NCI-H1092 treated with DMSO at 0.1 percent for 48 hours (cell line): ENCODE measurements at places on chromosomes 12 and 14.

- no peak for DNase-seq
These were observed 115.7 kb upstream of the GSC start for GRCh38 chr14:94885481-94886155.

DNA sequence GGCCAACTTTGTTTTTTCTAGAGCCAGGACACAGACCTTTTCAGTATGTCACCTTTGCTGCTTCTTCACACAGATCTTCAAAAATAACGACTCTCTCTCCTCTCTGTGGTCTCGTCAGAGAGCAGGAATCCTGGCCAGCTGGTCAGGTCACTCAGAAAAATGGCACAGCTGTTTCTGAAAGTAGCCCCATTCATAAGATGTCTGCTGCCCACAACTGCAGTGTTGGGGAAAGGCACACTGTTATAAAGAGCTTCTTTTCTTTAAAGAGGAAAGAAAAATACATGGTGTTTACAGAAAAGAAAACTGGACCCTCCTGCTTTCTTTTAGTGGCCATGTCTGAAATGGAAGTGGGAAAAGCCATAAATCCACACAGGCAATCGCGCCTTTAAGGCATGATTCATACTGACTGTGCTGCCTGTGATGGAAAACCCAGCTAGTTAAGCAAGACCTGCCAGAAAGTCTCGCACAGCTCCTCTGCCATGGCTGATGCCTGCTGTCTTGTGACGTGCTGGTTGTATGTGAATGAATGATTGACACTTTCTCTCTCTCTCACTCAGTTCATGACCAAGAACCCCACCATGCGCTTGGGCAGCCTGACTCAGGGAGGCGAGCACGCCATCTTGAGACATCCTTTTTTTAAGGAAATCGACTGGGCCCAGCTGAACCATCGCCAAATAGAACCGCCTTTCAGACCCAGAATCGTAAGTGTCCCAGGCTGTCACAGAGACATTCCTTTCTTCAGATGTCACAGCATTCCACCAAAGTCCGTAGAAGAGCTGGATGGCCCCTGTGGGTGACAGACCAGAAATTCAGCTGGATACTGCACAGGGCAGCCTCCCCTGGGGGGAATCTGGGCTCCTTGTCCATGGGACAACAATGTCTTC lies 147.9 kb upstream of the HIF1A start:
- DNase-seq: no peak

DNA sequence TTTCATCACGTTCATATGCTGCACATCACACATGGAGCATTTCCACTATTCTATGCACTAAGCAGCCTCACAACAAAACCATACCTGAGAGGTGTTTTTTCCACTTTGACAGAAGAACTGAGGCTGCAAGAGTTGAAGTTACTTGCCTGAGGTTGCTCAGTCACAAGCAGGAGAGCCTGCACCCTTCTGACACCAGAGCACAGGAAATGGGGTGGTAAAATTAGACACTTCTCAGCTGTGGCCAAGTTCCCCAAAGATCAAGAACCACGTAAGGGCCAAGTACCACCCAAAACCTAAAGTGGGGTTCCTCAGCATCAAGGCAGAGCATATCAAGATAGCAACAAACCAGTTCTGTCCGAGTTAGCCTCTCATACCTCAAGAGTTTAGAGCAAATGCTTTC lies 185.8 kb downstream of the CAPZA3 start:
- no peak for DNase-seq

DNA sequence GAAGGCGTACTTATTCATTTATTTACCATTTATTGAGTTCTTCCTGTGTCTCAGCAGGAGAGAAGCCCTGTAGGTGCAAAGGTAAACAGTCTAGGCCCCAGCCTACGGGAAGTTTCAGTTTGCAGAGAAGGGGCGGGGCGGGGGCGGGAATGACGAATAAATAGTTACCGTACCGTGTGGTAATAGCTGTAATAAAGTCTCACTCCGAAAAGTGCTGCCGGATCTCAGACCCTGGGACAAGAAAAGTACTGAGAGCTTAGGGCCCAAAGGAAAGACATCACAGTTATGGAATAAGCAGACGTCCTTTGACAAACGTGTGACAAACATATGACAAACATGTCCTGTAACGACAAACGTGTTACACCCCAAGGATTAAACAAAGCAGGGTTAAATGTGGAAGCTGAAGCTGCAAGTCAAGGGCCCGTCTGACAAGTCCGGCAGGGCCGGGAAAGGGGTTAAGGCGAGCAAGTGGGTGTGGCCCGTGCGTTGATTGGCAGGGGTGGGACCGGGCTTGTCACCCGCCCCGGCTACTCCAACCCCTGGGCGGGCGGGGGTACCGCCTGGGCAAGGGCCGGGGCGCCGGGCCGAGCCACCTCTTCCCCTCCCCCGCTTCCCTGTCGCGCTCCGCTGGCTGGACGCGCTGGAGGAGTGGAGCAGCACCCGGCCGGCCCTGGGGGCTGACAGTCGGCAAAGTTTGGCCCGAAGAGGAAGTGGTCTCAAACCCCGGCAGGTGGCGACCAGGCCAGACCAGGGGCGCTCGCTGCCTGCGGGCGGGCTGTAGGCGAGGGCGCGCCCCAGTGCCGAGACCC lies at the start of gene LRP10:
LRP10 (plus strand) TSS at position 517 of the 809 bp plus-strand sequence. CDS start 564 bp downstream, outside the sequence.
- peak; percentile 65 for DNase-seq

DNA sequence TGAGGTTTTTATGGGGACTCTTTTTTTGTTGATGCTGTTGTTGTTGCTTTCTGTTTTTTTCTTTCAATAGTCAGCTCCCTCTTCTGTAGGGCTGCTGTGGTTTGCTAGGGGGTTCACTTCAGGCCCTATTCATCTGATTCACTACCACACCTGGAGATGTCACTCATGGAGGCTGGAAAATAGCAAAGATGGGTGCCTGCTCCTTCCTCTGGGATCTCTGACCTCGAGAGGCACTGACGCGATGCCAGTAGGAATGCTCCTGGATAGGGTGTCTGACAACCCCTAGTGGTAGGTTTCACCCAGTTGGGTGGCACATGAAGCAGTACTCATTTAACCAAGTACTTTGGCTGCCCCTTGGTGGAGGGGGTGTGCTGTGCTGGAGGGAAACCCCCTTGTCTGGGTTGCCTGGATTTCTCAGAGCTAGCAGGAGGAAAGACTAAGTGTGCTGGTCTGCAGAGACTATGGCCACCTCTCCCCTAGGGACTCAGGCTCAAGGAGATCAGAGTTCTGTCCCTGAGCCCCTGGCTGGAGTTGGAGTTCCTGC lies 745.5 kb downstream of the TMTC2 start:
- DNase-seq: no peak

DNA sequence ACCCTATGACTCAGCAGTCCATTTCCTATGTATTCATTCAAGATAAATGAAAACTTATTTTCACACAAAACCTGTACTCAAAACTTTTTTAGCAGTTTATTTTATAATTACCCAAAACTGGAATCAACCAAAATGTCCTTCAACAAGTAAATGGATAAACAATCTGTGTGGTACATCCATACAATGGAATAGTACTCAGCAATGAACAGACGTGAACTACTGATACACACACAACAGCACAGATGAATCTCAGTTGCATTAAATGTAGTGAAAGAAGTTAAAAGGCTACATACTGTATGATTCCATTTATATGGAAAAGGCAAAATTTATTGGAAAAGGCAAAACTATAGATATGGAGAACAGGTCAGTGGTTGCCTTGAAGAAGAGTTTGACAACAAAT lies 90.1 kb downstream of the KIAA0586 start:
- no peak for DNase-seq

GRCh38 chr12:85874031-85874461 lies at the start of gene NTS:
TSS of gene NTS (plus strand) at chr12:85874295. CDS start at chr12:85874404, 109 bp downstream.
- no peak for DNase-seq

DNA sequence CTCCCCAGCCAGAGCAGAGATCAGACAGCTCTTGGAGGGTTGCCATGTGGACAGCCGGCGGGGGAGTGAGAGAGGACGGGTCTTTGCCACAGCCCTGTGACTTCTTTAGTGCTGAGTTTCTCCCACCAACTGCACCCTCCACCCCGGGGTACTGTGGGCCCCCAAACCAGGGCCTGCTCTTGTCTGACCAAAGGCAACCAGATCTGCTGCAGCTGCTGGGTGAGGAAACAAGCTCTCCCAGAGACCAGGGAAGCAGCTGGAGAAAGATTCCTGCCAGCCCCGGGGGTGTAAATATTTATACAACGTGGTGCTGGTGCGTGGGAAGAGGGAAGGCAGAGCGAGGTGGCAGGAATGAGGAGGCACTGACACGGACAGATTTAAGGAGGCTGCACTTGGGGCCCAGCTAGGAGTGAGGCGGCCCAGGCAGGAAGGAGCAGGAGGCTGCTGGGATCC lies 14.3 kb upstream of the ZFP36L1 start:
- DNase-seq: peak; percentile 54

DNA sequence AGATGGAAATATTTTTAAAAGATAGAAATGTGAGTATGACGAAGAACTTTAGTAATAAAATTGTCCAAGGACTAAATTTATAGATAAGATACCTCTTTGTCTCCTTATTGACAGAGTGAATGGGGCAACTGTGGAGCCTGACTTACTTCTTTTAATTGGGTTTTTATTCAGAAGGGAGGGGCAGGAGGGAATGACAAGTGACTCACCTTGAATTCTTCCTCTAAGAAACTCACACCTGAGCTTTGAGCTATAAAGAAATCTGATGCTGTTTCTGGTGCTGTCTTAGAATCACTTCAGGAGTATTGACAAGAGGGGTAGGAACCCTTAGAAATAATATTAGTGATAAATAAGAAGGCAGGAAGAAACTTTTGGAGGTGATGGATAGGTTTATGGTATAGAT lies 951 bp downstream of the NR1H4 start:
- no peak for DNase-seq

DNA sequence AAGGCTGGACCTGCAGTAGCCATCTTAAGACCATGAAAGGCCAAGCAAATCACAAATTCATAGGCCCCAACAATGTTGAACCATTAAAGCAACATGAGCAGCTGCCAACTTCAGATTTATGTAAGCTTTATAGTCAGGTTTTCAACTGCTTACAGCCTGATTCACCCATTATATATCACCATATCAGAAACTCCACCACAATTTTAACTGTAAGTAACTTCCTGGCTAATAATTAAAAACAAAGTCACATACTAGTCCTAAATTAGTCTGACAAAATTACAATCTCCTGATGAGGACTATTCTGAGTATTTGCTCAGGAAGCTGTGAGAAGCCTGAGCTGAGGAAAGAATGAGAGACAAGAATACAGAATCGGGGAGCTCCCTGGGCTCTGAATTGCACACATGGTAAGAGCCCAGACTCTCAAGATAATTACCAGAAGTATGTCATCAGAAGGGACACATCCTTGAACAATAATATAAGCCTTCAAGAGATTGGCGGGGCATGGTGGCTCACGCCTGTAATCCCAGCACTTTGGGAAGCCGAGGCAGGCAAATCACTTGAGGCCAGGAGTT lies 55.1 kb downstream of the NUMB start:
- no peak for DNase-seq

GRCh38 chr12:53975479-53976152 lies 862 bp upstream of the HOTAIR start:
- DNase-seq: no peak

- DNase-seq: no peak
These were observed 4.4 kb downstream of the BLTP3B start for GRCh38 chr12:100138048-100138802.

DNA sequence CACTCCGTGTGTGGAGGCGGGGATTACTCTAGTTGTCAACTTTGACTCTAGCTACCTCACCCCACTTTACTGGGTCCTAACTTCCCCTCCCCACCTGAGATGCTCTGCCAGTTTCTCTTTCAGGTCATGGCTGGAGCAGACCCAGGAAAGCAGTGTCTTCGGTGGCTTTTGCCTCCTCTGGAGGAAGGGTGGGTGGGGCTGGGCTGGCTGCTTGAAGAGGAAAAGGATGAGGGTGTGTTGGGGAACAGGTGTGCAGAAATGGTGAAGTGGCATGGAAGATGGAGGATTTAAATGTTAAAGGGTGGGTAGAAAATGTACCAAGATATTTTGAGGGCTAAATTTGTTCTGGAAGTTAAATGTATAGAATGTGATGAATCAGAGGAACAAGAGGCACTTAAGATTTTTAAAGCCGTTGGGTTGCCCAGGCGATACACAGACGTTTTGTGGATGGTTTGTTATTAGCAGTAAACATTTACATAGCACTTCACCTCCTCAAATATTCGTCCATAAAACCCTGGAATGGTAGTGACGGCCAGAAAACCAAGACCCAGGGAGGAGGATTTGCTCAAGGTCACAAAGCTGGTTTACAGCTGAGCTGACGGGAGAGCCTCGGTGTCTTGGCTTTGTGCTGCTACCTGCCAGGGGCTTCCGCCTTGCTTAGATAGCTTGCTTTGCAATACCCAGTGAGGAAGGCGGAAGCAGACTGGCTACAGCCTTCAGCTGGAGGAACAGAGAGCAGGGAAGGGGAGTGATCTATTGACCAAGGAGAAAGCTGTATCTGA lies 72.2 kb upstream of the PRMT8 start:
- peak; percentile 45 for DNase-seq

GRCh38 chr12:84508851-84509260 lies 403.7 kb downstream of the SLC6A15 start:
- DNase-seq: no peak

- no peak for DNase-seq
These were observed 37.4 kb upstream of the MEG3 start for GRCh38 chr14:100788517-100788916.

GRCh38 chr12:115320451-115320850 lies 636.5 kb upstream of the TBX3 start:
- DNase-seq: no peak

DNA sequence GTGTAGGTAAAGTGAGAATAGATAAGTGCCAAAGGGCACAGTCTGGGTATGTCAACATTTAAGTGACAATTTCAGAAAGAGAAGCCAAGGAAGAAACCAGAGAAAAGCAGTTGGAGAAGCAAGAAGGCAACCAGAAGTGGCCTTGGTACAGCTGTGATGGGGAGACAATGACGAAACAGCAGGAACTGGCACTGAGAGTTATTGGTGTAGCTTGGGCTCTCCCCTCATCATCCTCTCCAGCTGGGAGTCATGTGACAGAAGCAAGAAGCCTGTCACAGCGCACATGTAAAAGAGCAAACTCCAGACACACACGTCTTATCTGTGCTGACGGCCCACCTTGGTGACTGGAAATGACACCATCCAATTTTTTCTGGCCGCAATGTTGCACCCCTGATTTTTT lies 203.3 kb upstream of the NUDT4 start:
- DNase-seq: no peak

GRCh38 chr14:25868521-25869314 lies 729.1 kb downstream of the NOVA1 start:
- DNase-seq: no peak

GRCh38 chr12:90987101-90987500 lies 17.7 kb downstream of the EPYC start:
- DNase-seq: no peak
